ENCODE measurements at places on chromosomes 2 and 18. TPM values are rescaled to one million over a fixed set of nuclear protein-coding genes. Genes with fewer than 3 reads are reported as not detected.

DNA sequence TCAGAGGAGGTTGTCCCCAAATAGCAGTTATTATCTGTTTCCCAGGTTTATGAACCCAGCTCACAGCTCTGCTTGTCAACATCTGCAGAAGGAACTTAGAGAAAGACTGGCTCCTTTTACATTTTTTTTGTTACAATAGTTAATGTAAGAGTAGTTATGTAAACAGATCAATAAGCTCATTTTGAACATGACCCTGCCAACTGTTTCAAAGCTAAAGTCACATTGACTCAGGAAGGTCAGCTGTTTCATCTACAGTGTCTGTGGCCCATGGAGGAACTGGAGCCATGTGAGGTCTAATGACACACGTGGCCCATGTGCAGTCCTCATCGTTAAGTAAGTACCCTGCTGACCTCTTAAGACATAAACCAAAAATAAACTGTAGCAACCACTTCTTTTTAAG lies 97.1 kb downstream of the SH3RF3 start:
- no peak overlapping the region for H3K4me3 ChIP-seq
- H3K27me3 ChIP-seq = no peaks in the 10 kb centered on the region
- no peaks in the 10 kb centered on the region for H3K36me3 ChIP-seq
- DNase-seq = no peak
- peaks cover 3% of the 10 kb centered on the region for H3K4me1 ChIP-seq

- no peaks in the 10 kb centered on the region for H3K27me3 ChIP-seq
- H3K4me1 ChIP-seq = peaks cover 12% of the 10 kb centered on the region
- H3K4me3 ChIP-seq = no peak overlapping the region
Observed at GRCh38 chr18:61738488-61738887, 154.3 kb downstream of the RNF152 start.

DNA sequence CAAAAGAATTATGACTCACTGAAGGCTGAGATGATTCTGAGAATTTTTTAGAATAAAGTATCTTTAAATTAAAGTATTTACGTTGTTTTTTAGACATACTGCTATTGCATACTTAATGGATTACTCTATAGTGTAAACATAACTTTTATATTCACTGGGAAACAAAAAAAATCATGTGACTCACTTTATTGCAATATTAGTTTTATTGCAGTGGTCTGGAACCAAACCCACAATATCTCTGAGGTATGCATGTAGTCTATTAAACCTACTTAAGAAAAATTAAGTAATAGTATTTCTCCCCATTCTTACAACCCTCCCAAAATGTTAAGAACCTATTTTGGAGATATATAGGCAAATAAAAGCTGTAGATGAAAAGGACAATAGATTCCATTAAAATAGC lies 142.9 kb upstream of the ZNF521 start:
- no peaks in the 10 kb centered on the region for H3K27me3 ChIP-seq
- no peak for DNase-seq

GRCh38 chr2:234305846-234306245 lies 191.0 kb downstream of the ARL4C start:
- no peaks in the 10 kb centered on the region for H3K36me3 ChIP-seq
- no peak for DNase-seq
- no peaks in the 10 kb centered on the region for H3K4me1 ChIP-seq
- H3K27ac ChIP-seq = no peak overlapping the region

GRCh38 chr2:126890551-126891450 lies 7.9 kb upstream of the TEX51 start:
- no peak overlapping the region for H3K4me3 ChIP-seq
- no peaks in the 10 kb centered on the region for H3K36me3 ChIP-seq
- DNase-seq = no peak
- H3K27ac ChIP-seq = no peak overlapping the region

DNA sequence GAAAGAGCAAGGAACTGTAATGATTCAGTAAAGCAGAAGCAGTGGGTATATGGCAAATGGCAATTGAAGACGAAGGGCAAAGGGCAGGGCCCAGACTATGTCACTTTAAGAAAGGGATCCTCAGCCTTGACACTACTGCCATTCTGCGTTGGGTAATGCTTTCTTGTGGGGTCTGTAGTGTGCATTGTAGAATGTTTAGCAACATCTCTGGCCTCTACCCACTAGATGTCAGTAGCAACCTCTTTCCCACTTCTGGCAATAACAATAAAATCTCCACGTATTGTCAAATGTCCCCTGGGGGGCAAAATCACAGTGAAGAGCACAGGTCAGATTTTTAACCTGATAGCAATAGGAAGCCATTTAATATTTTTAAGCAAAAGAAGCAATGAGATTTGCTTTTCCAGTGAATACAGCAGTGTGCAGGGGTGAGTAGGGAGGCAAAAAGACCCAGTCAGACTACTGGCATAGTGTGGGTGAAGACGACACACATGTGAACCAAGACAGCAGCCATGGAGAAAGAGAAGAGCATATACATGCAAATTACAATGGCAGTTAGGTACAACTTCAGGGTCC lies 209.5 kb downstream of the DYM start:
- H3K4me1 ChIP-seq = peaks cover 25% of the 10 kb centered on the region
- no peak overlapping the region for H3K27ac ChIP-seq
- DNase-seq = peak; percentile 48
- H3K27me3 ChIP-seq = no peaks in the 10 kb centered on the region
- peaks cover 13% of the 10 kb centered on the region for H3K36me3 ChIP-seq
- no peak overlapping the region for H3K4me3 ChIP-seq

DNA sequence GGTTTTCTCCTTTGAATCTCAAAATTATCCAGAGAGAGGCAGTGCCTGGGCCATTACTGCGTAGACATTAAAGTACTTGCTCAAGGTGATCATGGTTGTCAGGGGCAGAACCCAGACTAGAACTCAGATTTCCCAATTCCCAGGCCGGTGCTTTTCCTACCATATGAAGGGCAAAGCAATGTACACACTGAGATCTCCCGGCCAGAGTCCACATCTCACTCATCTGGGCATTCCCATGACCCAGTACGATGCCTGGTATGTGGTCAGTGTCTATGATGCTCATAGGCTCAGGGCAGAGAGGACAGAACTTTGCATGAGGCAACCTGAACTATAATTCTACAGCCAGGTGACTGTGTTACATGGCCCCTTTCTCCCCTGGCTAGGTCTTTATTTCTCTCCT lies 531.4 kb downstream of the TDRD15 start:
- H3K4me3 ChIP-seq = no peak overlapping the region
- H3K27me3 ChIP-seq = no peaks in the 10 kb centered on the region
- no peaks in the 10 kb centered on the region for H3K36me3 ChIP-seq
- no peak overlapping the region for H3K27ac ChIP-seq
- no peaks in the 10 kb centered on the region for H3K4me1 ChIP-seq
- no peak for DNase-seq

DNA sequence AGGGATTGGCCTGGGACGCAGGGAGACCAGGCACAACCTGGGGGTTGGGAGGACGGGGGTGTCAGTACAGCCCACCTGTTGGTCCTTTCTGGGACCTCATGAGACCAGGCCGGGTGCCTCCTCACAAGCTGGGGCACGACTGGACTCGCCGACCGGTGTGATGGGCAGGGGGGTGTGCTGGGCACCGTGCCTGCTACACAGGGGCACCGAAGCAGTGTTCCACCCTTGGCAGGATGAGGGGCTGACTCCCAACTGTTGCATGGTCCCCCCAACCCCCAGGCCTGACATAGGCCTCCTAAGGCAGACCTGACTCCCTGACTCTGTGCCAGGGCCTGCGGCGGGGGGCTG lies 256.7 kb downstream of the ATAD2B start:
- no peak overlapping the region for H3K4me3 ChIP-seq
- H3K4me1 ChIP-seq = no peaks in the 10 kb centered on the region
- no peaks in the 10 kb centered on the region for H3K36me3 ChIP-seq

The TUBA3E gene
- total RNA-seq = not detected

The GCA gene
- total RNA-seq = 37.2 TPM

The SPATS2L gene
- 96.0 TPM for total RNA-seq

The VWC2L gene
- not detected for total RNA-seq

The COLEC12 gene
- 32.9 TPM for total RNA-seq

Measured in left lung (tissue), 14 donors.